ENCODE measurements at places on chromosomes 13 and 19. TPM values are rescaled to one million over a fixed set of nuclear protein-coding genes. Genes with fewer than 3 reads are reported as not detected.
A peak's percentile ranks its signal among the peaks of the same experiment; 100 is the strongest.

GRCh38 chr13:74743992-74744391, 609.8 kb upstream of the KLF12 start:
- no peak for DNase-seq

- peak; percentile 98 for DNase-seq
These were observed at the start of gene ZNF616 for GRCh38 chr19:52139252-52140031. TSS of gene ZNF616 (minus strand) at chr19:52139938. CDS start at chr19:52130512, 9,426 bp downstream.

- no peak for DNase-seq
These were observed 904 bp upstream of the ZNF557 start for GRCh38 chr19:7068599-7068998.

DNA sequence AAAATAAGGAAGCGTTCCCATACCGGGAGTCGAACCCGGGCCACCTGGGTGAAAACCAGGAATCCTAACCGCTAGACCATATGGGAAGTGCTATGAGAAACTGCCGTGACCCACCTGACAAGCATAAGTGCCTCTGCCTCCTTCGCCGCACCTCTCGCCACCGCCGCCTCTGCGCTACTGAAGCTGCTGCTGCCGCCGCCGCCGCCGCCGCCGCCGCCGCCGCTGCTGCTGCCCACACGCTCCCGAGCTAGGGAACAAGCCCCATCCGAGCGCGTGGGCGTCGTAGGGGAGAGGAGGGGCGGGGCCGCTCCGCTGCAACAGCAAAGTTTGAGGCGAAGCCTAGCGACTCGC, 610 bp upstream of the WBP4 start:
- peak; percentile 92 for DNase-seq

DNA sequence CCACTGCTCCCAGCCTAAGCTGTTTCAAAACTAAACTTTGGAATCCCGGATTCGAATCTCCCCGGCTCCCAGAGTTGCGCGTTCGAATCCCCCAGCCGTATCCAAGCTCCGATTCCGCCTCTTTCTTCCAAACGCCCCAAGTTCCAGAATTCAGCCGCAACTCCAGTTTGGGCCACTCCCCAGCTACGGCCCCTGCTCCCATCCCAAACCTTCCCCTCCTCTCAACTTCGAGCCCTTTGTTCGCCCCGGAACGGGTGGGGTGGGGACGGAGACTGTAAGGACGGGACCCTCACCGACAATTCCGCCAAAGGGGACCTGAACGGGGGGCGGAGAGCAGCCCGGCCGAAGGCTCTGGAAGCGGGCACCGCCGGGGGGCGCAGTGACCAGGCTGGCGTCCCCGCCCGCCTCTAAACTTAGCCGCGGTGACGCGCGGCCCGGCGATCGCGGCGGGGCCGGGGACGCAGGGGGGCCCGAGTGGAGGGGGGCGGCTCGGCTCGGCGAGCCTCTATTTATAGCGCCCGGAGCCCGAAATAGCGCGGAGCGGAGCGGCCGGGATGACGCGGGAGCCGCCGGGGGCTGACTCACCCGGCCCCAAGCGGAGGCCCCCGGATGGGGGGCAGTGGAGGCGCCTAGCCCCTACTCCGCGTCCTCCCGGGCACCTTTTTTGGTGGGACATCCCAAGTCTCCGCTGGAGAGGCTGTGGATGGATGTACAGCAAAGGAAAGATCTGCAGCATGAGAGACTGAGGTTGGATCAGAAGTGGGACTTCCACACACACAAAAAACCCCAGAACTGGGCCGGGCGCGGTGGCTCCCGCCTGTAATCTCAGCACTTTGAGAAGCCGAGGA, 4.9 kb upstream of the ERCC1 start:
- no peak for DNase-seq

DNA sequence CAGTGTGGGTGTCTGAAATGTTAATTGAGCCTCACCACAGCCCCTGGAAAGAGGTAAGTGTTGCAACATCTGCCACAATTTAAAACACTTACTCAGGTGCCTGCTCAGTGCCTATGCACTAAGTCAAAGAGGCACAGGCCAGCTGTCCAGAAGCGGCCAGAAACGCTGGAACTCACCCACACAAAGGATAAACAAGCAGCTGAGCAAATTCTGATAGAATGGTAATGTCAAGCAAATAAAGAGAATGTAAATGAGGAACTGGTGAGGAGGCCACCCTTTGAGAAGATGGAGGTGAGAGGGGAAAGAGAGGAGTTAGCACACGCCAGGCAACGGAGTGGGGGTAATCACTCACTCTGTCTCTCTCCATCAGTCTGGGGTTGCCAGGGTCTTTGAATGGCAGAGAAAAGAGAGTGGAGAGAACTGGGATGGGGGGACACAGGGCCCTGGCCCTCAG, 67.7 kb upstream of the SERP2 start:
- no peak for DNase-seq

DNA sequence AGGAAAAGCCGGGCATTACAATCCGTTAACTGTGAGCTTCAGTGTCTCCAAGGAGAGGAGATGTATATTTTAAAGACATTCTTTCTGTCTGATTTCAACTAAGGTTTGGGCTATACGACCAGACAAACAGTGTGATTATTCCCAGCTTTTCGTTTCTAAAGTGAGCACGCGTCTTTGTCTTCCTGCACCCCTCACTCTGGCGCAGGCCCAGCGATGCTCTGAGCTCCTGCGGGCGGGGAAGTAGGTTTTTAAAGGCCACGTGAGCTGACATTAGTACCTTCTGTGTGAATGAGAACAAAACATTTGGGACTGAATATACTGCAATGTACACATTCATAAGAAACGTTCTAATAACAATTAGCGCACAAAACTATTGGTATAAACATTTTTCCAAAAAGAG, 15.3 kb upstream of the RANBP3 start:
- no peak for DNase-seq

DNA sequence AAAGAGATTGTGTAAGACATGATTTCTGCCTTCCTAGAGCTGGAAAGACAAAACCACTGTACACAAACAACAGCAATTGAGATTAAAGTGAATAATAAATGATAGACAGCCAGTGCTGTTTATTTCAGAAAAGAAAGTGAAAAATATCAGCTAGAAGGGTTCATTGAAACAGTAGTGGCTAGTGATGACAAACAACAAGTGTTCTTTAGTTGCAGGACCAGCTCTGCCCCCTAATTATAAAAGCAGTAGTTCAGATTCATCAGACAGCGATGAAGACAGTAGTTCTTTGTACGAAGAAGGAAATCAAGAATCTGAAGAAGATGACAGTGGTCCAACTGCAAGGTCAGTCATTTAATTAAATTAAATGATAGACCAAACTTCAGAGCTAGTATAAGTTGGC, 14.8 kb downstream of the GPALPP1 start:
- no peak for DNase-seq

DNA sequence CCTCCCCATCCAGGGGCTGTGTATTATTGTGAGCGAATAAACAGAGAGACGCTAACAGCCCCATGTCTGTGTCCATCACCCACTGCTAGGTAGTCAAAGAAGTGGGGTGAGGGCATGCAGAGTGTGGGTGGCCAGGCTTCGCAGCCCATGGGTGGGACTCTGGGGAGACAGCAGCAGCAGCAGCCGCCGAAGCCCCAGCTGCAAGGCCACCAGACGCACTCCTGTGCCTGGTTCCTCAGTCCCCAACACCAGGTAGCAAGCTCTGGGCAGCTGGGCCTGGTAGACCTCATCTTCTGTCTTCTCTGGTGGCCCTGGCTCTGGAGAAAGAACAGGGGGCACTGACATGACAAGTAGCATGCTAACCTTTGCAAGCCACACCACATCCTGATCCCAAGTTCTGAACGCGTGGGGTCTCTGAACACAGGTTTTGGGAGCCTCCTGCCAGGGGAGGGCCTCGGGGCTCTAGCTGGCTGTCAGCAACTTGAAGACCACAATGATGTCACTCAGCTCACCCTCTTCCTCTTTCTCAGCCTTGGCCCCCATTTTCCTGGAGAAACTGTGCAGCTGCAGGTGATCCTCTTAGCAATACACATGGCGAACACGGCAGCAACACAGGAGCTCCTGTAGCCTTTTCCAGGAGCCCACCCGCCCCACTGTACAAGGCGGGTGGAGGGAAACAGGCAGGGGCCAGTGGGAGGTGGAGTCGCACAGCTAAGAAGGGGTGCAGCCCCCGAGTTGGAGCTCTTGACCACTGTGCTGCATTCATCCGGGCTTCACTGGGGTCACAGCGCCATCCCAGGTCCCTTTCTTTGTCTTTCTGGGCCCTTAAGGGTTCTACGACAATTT, 5.8 kb downstream of the FUZ start:
- no peak for DNase-seq

- DNase-seq: no peak
These were observed 78.8 kb downstream of the SPRY2 start for GRCh38 chr13:80262051-80262695.

GRCh38 chr13:45341799-45342500, 967 bp upstream of the TPT1 start:
- DNase-seq: no peak

- no peak for DNase-seq
These were observed 68.3 kb upstream of the DACH1 start for GRCh38 chr13:71935166-71935840.

MTRF1 gene
- total RNA-seq: 11.0 TPM

ZNF285 gene
- 5.6 TPM for total RNA-seq

SMARCA4 gene
- 107 TPM for total RNA-seq

FUT3 gene
- total RNA-seq: not detected

GNA15 gene
- not detected for total RNA-seq

NCR1 gene
- not detected for total RNA-seq

BRCA2 gene
- 4.4 TPM for total RNA-seq

ZNF610 gene
- total RNA-seq: 4.5 TPM

KIR3DL2 gene
- not detected for total RNA-seq
